Cardiac muscle cell (in vitro differentiated cells and primary cell): ENCODE measurements at places on chromosomes 1 and 21. TPM values are rescaled to one million over a fixed set of nuclear protein-coding genes. Genes with fewer than 3 reads are reported as not detected.

The GABRD gene
- not detected in 2 replicates for total RNA-seq

- no peak for DNase-seq
Observed at GRCh38 chr1:205199931-205200299, 11.6 kb downstream of the DSTYK start.

GRCh38 chr1:155929057-155929456, 5.2 kb downstream of the KHDC4 start:
- DNase-seq = no peak

The CD247 gene
- 0.56 and 0.80 TPM in 2 replicates for total RNA-seq

GRCh38 chr1:60751306-60751705, 331.1 kb upstream of the NFIA start:
- DNase-seq = no peak

DNA sequence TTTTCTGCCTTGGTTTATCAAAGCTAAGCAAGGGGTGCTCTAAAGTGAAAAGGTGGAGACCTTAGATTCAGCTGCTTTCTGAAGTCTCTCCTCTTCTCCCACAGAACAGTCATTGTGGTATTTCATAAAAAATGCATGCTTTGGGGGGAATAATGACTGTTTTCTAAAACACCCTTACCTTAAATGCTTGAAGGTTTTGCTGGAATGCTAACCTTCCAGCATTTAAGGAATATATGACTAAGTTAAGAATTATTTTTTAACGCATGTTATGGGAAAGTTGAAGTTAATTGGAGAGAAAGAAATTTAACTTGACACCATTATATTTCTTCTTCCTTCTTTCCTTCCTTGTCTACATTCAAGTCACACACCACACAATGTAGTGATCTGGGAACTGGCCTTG, 162.5 kb downstream of the ROR1 start:
- DNase-seq = no peak

- no peak for DNase-seq
Observed at GRCh38 chr1:147542569-147542897, 1.2 kb downstream of the BCL9 start.

- peak; percentile 83 for DNase-seq
Observed at GRCh38 chr1:21302747-21303715, 12.8 kb upstream of the ECE1 start.
